Activated naive CD4-positive, alpha-beta T cell treated with anti-CD3 and anti-CD28 coated beads, Interleukin-2, amount 10 ng/mL, durations not matched to agents 7 days and 5 days (primary cell): ENCODE measurements at places on chromosomes 3 and 15.

DNA sequence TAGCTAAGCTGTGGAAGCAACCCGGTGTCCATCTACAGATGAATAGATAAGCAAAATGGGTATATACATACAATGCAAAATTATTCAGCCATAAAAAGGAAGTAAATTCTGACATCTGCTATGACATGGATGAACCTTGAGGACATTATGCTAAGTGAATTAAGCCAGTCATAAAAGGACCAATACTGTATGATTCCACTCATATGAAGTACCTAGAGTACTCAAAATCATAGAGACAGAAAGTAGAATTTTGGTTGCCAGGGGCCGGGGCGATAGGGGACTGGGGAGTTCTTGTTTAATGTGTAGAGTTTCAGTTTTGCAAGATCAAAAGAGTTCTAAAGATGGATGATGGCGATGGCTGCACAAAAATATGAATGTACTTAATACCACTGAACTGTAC is 10.3 kb downstream of the EID1 start:
- no peak for DNase-seq

DNA sequence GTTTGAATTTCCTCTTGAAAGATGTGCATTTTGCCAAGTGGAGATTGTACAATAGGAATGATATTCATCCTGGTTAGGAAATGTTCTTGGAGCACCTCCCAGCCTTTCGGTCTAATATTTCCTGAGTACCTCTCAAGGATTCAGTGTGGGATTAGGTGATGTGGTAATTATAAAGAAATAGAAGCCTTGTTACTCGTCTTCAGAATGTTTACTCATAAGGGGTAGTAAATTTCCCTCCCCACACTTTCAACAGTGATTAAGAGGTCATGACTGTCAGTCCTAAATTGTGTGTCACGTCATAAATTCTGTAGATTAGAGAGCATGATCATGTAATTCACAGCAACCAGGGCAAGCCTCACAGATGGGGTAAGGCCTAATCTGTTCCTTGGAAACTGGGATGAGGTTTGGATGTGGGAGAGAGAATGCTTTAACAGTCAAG is 633.1 kb upstream of the TBL1XR1 start:
- no peak for DNase-seq

- no peak for DNase-seq
Measured at GRCh38 chr3:181403876-181404660, 307.7 kb upstream of the SOX2 start.

DNA sequence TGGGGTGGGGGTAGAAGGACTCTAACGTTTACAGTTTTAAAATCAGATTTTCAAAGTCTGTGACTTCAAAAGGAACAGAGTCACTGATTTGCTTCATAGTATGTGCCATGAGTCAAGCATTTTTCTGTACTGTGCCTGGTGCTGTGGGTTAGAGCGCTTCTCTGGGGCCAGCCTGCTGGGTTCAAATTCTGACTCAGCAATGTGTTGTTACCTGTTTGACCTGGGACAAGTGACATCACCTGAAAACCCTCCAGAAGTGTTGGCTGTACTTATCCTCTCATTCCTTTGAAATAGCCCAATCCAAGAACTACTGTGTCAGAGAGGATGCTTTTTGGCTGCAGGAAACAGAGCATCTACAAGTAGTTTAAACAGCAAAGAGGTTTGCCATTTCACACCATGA is 101.7 kb downstream of the LSM3 start:
- DNase-seq, result no peak
